ENCODE measurements at places on chromosomes 11 and 22.

- no peak for DNase-seq
These were observed 58.8 kb downstream of the GGTLC2 start for GRCh38 chr22:22703203-22703570.

- no peak for DNase-seq
These were observed 90.2 kb downstream of the OPCML start for GRCh38 chr11:133441964-133442660.

DNA sequence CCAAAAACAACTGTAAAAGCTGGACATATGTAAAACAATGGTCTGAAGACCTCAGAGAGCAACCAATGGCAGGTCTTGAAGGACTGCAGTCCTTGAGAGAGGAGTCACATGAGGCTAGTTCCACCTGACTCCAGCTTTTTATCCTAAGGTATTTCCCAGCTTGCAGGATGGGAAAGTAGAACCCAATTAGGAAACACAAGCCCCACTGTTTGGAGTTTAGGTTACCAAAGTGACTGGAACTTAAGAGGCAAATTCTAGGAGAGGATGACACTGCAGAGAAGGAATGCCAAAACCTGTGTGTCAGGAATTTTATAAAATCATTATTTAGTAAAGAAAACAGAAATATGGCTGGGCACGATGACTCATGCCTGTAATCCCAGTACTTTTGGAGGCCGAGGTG lies 18.4 kb downstream of the OR2AT4 start:
- peak; percentile 64 for DNase-seq

DNA sequence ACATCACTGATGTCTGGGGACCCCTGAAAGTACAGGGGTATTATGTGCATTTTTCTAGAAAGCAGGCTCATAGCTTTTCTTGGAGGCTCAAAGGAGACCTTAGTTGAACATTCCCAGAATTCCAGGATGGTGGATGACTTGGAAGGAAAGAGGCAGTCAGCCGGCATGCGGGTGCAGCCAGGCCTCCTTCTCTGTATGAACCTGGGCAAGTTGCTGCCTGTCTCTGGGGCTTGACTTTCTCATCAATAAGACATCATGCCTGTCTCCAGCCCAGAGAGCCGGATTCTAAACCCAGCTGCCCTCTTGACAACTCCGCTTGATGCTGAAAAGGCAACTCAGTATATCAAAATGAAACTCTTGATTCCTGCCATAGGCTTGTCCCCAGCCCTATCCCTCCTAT lies 12.6 kb downstream of the MS4A15 start:
- no peak for DNase-seq

DNA sequence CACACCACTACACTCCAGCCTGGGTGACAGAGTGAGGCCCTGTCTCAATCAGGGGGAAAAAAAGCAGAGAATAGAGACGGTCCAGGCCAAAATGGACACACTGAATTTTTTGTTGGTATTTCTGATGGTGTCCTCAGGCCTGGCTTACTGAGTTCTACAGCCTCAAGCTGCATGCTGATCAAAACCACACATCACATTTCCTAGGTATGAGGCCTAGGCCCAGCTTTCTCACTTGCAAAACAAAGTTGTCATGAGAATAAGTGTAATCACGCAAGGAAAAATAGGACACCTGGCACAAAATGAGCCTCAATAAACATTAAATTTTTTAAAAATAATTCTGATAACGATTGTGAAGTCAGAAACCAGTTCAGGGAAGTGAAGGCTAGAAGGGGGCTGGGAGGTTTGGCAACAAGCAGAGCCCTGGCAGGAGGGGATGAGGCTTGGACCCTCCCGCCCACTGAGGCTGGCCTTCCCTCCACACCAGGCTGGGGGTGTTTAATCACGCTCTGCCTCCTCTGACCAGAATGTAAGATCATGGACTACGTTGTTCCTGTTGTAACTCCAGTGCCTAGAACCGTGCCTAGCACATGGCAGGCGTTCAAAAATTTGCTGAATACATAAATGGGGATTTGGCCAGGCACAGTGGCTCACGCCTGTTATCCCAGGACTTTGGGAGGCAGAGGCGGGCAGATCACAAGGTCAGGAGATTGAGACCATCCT lies 18.1 kb downstream of the PACSIN2 start:
- no peak for DNase-seq

GRCh38 chr11:115893461-115894099 lies 389.4 kb upstream of the CADM1 start:
- DNase-seq: no peak

DNA sequence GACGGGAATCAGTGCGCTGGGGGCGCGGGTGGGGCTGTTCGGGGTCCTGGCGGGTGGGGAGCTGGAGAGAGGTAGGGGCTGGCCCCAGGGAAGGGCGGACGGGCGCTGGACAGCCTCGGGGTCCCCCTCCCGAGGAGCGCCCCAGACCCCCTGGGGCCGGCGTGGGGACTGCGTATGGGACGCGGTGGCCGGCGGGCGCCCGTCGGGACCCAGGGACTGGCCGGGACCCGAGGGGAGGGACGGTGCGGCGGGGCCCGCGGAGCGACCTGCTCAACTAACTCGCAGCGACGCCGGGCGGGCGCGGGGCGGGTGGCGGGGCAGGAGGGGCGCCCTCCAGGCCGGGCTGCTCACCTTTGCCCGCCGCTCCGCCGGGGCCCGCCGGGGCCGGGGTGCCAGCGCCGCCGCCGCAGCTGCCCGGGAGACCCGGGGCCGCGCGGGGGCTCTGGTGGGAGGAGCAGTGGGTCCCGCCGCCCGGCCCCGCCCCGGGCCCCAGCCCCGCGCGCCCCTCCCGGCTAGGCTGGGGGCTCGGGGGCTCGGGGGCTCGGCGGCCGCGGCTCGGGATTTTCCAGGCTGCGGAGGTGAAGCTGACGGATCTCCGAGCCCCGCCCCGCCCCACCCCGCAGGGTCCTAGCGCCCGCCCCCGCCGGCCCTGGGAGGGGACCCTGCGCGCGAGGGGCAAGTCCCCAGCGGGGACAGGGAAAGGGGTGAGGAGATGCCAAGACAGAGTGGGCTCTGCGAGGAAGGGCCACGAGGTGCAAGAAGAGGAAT lies 12.3 kb downstream of the STARD10 start:
- no peak for DNase-seq

- no peak for DNase-seq
These were observed 30.7 kb downstream of the LINC01488 start for GRCh38 chr11:69512136-69512535.

- DNase-seq: no peak
These were observed 34.7 kb downstream of the MMP20 start for GRCh38 chr11:102590276-102591049.

- DNase-seq: no peak
These were observed 8.1 kb downstream of the RIC8A start for GRCh38 chr11:215581-216037.

DNA sequence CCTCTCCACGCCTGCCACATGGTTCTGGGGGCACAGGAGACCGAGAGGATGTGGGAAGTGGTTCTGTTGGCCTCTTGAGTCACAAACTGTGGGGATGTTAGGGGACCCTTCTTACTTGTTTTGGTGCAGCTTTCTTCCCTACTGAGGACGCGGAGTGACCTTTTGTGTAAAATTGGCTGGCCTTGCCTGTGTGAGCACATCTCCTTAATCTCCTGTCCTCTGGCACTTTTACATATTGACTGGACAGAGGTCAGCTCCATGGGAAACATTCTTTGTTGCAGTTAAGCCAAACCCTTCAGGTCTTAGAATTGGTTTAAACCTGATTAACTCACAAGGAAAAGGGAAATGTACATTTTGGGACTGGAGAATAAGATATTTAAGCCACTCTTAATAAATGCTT lies 51.2 kb upstream of the TENM4 start:
- DNase-seq: no peak

DNA sequence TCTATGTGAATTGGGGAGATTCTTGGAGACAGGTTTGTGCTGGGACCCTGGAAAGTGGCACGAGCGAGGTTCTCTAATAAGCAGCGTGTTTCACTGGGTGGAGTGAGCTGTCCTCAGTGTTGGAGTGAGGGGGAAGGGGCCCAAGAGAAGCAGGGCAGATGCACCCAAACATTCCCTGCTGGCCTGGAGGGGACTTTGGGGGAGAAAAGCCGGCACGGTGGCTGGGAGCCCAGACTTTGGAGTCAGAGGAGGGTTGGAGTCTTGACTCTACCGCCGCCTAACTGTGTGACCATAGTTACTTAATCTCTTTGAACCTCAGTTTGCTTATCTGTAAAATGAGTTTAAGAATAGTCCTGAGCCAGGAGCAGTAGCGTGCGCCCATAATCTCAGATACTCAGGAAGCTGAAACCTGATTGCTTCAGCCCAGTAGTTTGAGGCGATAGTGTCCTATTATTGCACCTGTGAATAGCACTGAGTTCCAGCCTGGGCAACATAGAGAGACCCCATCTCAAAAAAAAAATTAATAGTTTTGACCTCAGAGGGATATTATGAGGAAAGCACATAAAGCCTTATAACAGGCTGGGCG lies 614 bp downstream of the NR1H3 start:
- no peak for DNase-seq

- no peak for DNase-seq
These were observed 108.4 kb upstream of the CSNK2A3 start for GRCh38 chr11:11461473-11461872.

GRCh38 chr22:17876306-17876831 lies 102.1 kb upstream of the BID start:
- DNase-seq: no peak

- DNase-seq: no peak
These were observed 1.7 kb downstream of the PDE3B start for GRCh38 chr11:14645015-14645912.

- no peak for DNase-seq
These were observed 1.1 kb upstream of the PELI3 start for GRCh38 chr11:66465373-66466224.
